ELR (cell line): ENCODE measurements at places on chromosomes 13 and 19.
A peak's percentile ranks its signal among the peaks of the same experiment; 100 is the strongest.

- peak; percentile 4 for DNase-seq
Observed at GRCh38 chr13:48110931-48111721, 16.2 kb upstream of the MED4 start.

GRCh38 chr19:34096020-34096915 is 76.0 kb upstream of the LSM14A start:
- peak; percentile 71 for DNase-seq

- no peak for DNase-seq
Observed at GRCh38 chr19:19443902-19444680, 38.6 kb downstream of the GATAD2A start.

DNA sequence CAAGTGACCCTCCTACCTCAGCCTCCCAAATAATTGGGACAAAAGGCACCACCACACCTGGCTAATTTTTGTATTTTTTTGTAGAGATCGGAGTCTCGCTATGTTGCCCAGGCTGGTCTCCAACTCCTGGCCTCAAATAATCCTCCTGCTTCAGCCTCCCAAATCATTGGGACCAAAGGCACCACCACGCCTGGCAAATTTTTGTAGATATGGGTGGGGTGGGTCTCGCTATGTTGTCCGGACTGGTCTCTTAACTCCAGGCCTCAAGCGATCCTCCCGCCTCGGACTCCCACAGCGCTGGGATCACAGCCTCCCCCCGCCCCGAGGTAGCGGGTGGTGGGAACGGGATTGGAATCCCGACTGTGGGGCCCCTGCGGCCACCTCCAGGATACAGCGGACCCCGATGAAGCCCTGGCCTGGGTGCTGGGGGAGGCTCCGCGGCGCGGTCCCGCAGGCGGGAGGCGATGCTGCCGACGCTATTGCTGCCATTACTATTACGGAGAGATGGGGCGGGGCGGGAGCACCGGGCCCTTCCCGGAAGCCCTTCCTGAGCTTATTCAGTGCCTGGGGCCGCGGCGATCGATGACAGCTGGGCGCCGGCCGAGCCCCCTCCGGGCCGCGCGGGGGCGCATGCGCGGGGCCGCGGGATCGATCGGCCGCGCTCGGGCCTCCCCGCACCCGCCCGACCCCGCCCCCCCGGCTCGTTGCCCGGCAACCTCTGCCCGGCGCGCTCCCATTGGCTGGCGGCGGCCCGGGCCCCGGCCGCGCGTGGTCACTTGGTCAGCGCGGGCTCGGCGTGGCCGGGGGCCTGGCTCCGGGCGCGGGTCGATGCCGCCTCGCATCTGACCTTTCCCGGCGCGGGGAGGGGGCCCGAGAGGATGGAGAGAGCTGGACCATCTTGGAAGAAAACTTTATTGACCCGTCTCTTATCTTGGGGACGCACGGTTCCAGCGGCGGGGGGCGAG is 27.9 kb upstream of the ONECUT3 start:
- peak; percentile 64 for DNase-seq

GRCh38 chr13:104483631-104484030 is 1417.4 kb upstream of the SLC10A2 start:
- DNase-seq = no peak

- no peak for DNase-seq
Observed at GRCh38 chr13:33271759-33272158, 13.8 kb downstream of the STARD13 start.

DNA sequence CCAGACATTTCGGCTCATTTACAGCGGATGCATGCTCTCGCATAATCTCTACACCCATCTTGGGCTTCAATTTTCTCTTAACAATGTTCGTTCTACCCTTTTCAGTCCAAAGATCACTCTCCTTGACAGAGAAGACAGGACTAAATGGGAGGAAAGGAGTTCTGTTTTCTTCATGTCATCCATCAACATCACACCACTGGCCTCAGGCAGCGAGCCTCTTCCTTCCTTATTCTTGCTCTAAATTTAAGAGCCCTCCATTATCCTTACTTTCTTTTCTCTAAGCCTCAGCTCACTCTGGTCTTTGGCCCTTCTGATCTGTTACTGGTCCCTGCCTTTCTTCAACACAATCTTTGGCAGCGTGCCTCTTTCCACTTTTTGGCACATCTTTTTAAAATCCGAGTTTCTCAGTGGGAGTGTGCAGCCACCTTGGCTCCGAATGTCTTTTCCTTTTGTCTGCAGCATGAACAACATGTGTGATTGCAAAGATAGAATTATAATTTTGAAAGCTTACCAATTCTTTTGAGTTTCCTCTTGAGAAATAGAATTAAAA is 98.7 kb downstream of the FAM216B start:
- no peak for DNase-seq
